Activated gamma-delta T cell treated with anti-CD3 and anti-CD28 coated beads, Interleukin-2, amount 50 U/mL, for 16 hours (primary cell): ENCODE measurements at places on chromosomes 12 and 14.

GRCh38 chr14:76997257-76997970 lies 31.1 kb downstream of the IRF2BPL start:
- no peak for DNase-seq

DNA sequence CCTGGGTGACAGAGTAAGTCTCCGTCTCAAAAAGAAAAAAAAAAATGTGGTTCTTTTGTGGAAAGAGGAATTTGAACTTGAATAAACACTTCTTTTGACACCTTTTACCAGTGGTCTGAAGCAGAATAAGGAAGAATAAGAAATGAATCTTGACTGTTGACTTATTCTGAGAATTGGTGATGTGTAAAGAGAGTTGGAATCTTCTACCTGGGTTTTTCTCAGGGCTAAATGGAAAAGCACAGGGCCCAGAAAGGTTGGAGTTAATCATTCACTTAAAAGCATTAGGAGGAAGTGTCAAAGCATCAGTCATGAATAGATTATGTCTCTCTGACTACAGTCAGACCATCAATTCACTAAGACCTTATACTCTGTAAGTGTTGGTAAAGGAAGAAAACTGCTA lies 13.9 kb downstream of the PNMA1 start:
- no peak for DNase-seq

DNA sequence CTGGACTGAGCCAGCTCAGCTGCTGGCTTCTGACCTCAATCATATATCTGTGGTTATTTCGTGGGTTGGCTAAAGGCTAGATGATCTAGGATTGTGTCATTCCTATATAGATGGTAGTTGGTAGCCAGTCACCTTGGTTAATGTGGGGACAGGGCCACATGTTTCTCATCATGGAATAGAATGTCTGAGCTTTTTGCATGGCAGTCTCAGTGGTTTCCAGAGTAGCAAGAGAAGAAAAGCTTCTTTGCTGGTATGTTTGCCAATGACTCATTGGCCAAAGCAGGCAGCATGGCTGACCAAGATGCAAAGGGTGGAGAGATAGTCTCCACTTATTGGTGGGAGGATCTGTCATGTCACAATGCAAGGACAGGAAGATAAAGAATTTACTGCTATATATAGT lies 746.4 kb upstream of the FLRT2 start:
- DNase-seq = no peak

GRCh38 chr12:65540140-65540539 lies 261.7 kb downstream of the MSRB3 start:
- no peak for DNase-seq

GRCh38 chr14:78897443-78897842 lies 727.3 kb downstream of the NRXN3 start:
- no peak for DNase-seq

DNA sequence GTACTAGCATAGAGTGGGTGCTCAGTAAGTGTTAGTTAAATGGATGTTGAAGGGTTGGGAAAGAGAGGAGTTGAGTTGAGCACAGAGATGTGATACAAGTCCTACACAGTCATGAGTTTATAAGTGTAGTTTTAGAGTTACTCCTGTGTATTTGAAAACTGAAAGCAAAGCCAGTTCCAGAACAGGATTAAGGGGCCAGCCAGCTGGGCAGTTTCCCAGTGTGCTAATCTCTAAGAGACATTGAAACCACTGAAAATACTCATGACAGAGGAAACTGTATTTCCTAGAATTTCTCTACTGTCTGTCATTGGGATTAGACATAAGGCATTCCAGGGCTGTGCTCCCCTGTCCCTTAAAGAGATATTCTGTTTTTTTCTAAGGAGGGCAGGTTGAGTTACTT lies 101.0 kb downstream of the DERA start:
- no peak for DNase-seq

- no peak for DNase-seq
These were observed 42.0 kb downstream of the NCOR2 start for GRCh38 chr12:124525455-124525854.

DNA sequence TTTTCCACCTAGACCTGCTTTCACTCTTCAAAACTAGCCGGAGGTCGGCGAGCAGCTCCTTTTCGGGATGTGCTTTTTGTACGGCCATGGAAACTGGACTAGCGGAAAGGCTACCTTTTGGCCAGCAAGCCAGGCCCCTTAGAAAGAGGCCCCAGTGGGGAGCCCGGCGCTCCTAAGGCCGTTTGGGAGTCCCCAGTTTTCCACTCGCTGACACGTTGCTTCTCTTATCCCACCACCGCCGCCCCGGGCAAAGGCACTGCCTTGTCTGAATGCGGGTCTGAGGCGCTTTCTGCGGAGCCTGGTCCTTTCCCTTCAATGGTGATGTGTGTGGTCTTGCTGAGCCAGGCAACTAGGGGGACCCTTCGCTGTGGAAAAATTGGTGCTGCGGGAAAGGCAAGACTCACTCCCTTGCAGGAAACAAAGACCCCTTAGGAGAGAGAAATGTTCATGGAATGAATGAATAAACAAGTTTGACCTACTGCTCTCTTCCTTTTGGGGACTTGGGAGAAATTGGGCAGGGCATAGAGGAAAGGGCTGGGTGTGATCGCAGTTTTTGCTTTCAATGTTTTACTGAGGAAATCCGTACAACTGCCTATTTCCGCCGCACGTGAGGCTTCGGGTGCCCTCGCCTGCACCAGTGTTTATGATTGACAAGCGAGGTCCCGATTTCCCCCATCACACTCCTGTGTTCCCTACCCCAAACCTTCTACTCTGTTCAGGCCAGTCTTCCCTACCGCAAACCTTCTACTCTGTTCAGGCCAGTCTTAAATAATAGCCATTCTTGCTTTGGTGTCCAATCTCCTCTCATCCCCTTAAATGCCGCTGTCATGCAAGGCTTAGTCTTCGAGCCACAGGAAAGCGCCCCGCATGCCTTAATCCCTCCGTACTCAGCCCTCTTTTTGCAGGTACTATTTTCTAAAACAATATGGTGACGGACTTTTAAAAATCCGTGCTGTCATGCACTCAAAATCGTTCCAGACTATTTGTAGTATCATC lies 1.0 kb upstream of the SLC38A2 start:
- no peak for DNase-seq

DNA sequence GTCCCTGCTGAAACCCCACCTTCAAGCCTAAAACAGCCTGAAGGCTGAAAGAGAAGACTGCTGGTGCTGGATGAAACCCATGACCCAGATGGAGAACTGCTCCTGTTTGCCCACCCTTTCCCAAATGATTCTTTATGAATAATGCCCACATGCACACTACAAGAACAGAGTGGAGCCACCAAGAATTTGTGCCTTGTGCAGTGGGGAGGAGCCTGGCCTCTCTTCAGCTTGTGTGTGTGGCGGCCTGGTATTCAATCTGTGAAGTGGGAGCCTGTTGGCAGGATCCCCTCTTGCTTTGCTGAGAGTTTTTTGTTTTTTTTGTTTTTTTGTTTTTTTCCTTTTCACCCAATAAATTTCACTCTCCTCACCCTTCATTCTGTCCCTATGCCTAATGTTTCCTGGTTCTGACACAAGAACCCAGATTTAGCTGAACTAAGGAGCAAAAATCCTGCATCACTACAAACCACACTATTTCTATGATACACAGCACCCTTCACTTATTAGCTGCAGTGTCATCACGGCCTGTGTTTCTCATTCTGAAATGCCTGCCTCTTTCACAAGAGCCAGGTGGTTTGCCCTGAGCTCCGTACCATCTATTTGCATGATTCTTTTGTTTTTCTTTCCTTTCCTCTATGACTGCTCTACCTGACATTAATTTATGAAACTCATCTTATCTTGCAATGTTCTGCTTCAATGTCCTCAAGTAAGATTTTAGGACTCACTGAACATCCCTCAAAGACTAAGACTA lies 585.5 kb upstream of the ATXN7L3B start:
- DNase-seq = no peak

DNA sequence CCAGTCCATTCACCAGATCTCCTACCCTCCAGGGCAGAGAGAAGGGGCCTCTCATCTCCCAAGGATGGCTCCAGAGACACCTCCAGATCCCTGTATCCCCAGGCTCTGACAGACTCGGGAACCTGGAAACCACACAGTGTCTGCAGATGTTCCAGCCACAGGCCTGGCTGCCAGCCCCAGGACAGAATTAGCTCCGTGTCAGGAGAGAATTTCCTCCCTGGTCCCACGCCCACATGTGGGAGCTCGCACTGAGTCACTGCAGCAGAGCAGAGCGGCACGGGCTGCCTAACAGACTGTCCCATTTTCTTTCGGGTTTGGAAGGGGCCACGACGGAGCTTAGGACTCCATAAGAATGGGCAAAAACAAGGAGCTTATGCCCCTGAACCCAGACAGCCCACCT lies 33.6 kb downstream of the CMKLR1 start:
- no peak for DNase-seq

DNA sequence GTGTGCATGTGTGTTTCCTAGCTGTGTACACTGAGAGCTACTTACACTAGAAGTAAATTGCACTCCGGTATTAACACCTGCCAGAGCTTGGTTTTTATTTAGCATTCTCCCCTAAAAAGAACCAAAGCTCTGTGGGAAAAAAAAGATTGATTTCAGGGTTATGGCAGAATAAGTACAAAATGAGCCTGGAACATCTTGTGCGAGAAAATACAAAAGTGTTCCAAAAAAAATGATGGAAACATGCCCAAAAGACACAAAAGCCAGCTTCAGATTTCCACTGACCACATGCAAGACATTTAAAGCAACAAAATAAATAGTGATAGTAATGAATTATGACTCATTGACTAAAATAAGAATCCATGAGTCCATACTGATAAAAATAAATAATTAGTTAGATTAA lies 188.3 kb downstream of the GXYLT1 start:
- no peak for DNase-seq

GRCh38 chr12:50776749-50777728 lies 13.1 kb downstream of the ATF1 start:
- no peak for DNase-seq
